ENCODE measurements at places on chromosomes 13 and 19.
A peak's percentile ranks its signal among the peaks of the same experiment; 100 is the strongest.

GRCh38 chr13:71513411-71514033 lies 353.5 kb downstream of the DACH1 start:
- no peak for DNase-seq

DNA sequence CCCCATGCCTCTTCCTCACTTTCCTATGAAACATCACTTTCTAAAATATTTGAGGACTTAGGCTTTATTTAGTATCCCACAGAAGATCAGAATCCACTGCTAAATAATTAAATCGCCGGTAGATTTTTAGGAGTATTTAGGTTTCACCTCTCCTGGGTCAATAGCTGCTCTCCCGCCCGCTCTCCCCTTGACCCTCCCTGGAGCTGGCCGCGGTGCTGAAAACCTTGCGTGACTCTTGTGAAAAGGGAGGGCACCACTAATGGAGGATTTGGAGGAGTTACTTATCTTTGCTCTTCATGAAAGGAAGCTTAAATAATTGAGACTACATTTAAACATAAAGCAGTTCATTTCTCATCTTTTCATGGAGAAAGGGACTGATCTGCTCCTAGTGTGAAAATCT lies 14.1 kb downstream of the POU4F1 start:
- no peak for DNase-seq

GRCh38 chr19:48874303-48875135 lies 2.3 kb downstream of the PPP1R15A start:
- no peak for DNase-seq

GRCh38 chr19:20611866-20612265 lies 46.3 kb upstream of the ZNF737 start:
- DNase-seq = no peak

DNA sequence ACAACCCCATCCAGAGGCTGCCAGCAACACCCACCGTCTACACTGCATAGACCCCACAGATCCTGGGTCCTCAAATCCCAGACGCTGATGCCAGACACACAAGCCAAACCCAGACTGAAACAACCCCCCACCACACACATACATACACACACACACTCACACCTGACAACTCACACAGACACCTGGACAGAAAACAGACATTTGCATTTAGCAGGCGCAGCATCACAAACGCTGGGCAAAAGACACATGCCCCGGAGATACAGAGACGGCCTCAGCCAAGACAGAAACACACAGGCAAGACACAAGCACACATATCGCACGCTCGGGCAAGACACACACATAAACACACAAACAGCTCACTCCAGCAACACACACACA lies 1.3 kb downstream of the BBC3 start:
- DNase-seq = no peak

DNA sequence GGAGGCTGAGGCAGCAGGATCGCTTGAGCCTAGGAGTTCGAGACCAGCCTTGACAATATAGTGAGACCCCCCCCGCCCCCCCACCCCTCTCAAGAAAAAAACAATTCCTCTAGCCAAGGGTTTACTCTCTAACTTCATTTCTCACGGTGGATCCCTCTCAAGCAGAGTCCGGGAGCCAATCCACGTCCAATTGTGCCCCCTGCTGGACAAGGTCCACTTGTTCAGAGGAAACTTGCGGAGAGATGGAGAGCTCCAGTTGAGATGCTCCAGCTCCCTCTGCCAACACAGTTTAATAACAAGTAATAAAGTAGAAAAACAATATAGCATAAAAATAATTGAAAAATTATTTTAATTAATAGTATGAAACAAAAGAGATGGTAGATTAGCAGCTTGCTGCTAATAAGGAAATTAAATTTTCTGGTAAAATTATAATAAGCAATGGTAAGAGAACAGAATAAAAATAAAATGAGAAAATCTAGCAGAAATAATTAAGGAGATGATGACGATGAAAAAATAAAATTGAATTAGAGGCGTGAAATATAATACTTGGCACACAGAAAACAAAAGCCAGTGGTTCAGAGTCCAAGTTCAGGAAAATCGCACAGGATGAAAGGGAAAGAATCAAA lies 14.5 kb upstream of the SIGLEC14 start:
- DNase-seq = peak; percentile 39

- no peak for DNase-seq
Observed at GRCh38 chr13:98915563-98915962, 62.3 kb downstream of the DOCK9 start.

GRCh38 chr19:8208922-8209461 lies at the start of gene CERS4:
TSS of gene CERS4 (plus strand) at chr19:8209370. CDS start at chr19:8251077, 41,707 bp downstream.
- peak; percentile 74 for DNase-seq

DNA sequence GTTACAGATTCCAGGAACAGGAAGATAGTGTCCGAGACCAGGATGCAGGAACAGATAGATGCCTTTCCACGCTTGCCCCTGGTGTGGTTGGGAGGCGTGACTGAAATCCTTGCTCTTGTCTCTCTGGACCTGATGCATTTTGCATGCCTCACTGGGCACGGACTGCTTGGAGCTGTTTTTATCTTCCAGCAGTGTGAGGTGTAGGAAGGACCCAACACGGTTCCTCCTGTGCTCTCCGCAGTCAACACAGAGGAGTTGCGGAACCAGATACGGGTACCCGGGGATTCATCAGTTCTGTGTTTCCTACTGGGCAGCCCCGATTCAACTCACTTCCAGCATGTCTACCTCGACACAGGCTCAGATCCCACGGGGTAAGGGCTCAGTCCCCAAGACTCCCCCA lies 6.5 kb downstream of the DOT1L start:
- no peak for DNase-seq

- DNase-seq = no peak
Observed at GRCh38 chr13:35499196-35499662, 22.7 kb upstream of the MAB21L1 start.

DNA sequence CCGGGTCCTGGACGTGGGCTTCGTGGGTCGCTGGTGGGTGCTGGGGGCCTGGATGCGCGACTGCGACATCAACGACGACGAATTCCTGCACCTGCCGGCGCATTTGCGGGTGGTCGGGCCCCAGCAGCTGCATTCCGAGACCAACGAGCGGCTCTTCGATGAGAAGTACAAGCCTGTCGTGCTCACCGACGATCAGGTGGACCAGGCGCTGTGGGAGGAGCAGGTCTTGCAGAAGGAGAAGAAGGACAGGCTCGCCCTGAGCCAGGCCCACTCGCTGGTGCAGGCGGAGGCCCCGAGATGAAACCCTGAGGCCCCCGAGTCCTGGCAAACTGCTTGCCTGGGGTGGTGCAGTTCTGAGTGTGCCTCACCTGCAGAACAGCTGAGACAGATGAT lies 787 bp downstream of the TIMM29 start:
- no peak for DNase-seq

All from stimulated activated CD4-positive, alpha-beta T cell treated with anti-CD3 and anti-CD28 coated beads, Interleukin-4, amount 100 ng/mL, for 4 hours (primary cell).